ENCODE measurements at places on chromosomes 7 and 10.

DNA sequence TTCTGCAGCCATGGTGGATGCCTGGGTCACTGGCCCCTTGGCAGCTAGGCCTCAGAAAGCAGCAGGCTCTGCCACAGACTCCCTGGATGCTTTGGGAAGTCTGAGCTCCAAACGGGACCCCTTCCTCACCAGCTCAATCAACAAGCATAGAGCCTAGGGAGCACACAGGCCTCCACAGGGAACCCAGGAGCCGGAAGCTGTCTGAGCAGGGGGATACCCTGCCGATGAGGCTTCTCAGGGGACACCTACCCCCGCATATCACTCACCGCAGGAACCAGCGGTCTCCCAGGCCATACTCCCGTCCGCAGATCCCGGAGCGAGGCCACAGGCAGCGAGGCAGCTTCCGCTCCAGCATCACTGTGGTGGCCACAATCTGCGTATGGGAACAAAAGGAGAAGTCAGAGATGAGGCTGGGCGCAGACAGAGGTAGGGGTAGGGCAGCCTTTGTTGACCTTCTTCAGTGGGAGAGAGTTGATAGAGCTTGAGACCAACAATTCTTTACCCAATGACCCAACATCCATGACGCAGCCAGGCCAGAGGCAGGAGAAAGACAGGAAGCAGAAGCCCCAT lies 13.4 kb downstream of the TRPV6 start:
- no peak for DNase-seq

- DNase-seq: no peak
Measured at GRCh38 chr10:11085545-11085944, 67.9 kb downstream of the CELF2 start.

- DNase-seq: no peak
Measured at GRCh38 chr7:16223963-16224707, 197.2 kb downstream of the CRPPA start.

DNA sequence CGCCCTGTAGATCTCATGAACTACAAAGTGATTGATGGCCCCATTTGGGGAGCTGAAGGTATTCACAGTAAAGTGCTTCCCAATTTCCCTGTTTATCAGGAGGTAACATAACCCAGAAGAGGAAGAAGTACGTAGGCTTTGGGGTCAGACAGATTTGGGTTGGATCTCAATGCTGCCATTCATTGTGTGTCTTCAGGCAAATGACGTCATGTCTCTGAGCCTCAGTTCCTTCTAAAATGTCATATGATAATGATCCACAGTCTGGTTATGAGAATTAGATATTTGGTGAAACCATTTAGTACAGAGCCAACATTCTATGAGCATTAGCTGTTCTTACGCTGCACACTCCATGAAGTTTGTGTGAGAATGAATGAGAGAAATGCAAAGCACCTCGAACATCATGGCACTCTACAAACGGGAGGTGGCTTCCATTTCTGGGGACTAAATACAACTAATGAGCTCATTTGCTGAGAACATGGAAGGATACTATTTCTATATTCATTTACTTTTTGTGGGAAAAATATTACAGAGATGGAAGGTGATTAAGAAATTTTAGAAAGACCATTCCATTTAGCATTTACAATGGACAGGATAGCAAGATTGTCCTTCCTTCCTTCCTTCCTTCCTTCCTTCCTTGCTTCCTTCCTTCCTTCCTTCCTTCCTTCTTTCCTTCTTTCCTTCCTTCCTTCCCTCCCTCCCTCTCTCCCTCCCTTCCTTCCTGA lies 13.8 kb upstream of the JCAD start:
- no peak for DNase-seq

DNA sequence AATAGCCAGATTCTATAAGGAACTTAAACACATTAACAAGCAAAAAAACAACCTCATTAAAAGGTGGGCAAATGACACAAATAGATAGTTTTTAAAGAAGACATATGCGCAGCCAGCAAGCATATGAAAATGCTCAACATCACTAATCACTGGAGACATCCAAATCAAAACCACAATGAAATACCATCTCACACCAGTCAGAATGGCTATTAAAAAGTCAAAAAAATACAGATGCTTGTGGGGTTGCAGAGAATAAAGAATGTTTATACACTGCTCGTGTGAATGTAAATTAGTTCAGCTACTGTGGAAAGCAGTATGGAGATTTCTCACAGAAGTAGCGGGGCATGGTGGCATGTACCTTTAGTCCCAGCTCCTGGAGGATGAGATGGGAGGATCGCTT lies 164.0 kb downstream of the CHRM2 start:
- no peak for DNase-seq

DNA sequence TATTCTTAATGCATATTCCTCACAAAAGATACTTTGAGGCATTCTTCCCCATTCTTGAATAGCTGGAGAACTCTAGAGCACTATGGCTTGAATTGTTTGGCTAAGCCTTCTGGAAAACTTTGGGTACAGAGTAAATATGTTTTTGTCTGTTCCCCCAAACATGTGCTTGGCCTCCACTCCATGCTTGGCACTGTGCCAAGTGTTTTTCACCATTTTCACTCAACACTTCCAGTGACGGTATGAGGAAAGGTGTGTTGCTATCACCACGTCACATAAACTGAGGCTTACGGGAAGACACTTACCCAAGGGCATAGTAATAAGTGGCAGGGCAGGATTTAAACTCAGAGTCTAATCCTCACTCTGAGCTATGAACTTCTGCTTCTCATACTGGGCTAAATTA lies 318.2 kb downstream of the WDR11 start:
- no peak for DNase-seq

DNA sequence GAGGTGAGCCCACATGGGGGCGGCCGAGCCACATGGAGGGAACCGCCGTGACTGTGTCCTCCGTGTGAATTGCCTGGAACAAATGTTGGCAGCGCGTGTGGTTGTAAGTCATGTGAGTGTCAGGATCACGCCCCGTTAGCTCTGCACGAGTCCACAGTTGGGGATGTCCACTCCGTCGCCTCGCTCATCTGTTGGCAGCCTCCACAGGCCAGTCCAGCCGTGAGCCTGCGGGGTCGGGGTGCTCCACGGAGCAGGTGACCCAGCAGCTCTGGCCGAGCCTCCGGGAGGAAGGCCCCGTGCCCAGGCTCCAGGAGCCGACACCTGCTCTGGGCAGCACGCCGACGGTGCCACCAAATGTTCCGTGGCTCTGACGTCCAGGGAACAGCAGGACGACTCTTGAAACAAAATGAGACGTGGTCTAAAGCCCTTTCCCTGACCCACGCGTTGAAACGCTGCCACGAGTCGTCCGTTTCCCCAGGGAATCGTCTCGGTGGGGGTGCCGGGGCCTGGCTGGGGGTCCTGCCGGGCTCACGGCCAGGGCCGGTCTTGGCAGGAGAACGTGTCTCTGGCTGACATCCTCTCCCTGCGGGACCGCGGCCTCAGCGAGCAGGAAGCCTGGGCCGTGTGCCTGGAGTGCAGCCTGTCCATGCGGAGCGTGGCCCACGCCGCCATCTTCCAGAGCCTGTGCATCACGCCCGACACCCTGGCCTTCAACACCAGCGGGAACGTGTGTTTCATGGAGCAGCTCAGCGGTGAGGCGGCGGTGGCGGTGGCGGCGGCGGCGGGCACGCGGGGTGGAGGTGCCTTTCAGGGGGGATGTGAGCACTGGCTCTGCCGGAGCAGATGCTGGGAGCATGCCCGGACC lies 7.0 kb downstream of the KNDC1 start:
- no peak for DNase-seq

DNA sequence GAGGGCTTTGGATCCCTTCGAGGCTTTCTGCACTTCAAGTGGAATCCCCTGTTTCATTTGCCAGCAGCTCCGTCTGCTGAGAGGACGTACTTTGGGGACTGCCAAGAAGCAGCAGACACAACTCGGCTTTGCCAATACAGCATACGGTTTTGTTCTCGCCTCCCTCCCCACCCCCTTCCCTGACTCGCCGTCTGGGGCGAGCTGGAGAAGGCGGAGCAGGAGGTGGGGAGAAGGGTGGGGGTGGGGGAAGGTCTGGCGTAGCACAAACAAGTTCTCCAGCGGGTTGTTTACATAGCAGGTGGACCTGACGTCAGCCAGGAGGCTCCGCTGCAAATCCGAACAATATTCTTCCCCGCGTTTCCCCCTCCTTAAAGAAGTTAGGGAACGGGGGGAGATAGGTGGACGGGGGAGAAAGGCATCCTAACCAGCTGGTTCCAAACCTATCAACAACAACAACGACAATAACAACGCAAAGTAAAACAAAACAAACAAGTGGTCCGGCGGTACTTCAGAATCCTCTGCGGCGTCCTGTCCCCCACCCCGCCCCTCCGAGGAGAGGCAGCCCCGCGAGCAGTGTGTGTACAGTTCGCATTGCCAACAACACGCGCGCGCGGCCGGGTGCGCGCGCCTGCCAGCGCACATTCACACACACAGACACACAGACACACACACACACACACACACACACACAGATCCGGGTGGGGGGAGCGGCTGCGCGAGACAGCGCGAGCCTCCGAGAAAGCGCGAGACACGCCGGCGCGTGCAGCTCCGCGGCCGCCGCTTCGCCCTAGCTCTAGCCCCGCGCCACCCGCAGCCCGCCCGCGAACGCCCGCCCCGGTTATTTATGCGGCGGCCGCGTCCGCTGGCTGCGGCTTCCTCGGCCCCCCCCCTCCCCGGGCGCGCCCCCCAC lies 167.0 kb upstream of the PPP1R3A start:
- no peak for DNase-seq

- DNase-seq: peak; percentile 25
Measured at GRCh38 chr10:18214691-18215563, 74.7 kb downstream of the CACNB2 start.

- DNase-seq: no peak
Measured at GRCh38 chr10:17683541-17683940, 39.6 kb downstream of the STAM start.

GRCh38 chr10:79493806-79494205 lies 18.5 kb upstream of the EIF5AL1 start:
- DNase-seq: no peak

- no peak for DNase-seq
Measured at GRCh38 chr10:61901829-61902444, 438 bp downstream of the ARID5B start.

DNA sequence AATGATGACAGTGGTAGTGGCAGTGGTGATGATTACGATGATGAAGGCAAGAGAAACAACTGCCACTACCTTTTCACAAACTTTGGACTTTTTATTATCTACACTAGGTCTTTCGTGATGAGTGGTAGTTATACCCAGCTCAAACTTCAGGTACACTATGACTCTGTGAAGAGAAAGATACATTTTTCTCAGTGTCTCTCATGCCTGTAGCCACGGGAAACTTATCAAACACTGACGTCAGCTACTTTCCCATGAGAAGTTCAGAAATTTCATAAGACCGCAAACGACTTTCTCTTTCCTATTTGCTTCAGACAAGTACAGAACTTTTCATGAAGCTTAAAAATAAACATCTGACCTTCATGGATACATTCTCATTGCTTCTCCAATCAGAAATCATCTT lies 57.0 kb downstream of the CALD1 start:
- DNase-seq: no peak

Measured in D721Med (cell line).